Activated naive CD4-positive, alpha-beta T cell treated with Interleukin-2 at 50 U/mL for 16 hours (primary cell): ENCODE measurements at places on chromosomes 1 and 21.

DNA sequence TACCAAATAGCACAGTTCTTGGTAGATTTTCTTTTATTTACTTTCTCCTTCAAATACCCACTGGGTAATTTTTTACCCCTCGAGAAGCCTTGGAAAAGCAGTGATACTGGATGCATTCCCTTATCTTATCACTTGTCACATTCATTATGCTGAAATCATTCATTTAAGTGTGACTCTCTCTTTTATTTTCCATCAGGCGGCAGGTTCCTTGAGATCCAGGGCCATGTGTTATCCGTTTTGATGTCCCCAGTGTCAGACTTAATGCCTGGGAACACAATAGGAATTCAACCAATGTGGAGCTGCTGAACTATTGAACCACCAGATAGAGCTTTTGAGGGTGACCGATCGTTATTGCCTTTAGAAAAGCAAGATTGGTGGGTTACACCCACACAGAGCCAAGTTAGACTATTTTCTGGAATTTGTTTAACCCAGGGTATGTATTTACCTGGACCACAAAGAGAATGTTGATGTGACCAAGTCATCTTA lies 51.5 kb upstream of the ATP5PO start:
- DNase-seq, result no peak

- DNase-seq, result no peak
These were observed 484.2 kb downstream of the SIPA1L2 start for GRCh38 chr1:232145768-232146167.

DNA sequence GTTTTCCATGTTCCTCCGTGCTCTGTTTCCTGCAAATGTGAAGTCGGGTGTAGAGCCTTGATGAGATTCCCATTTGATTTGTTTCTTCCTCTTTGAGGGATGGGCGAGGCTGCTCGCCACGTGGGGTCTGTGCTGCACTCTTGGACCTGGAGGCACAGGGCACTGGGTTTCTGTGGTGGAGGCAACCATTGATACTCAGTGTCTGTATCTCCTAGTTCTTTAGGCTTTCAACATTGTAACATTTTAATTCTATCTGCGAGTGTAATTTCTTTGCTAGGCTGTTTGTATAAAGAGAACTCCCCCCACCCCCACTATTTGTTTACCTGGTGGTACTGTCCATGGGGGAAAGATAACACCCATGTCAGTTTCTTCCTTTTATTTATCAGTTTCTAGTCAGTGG lies 52.3 kb downstream of the GALNT2 start:
- no peak for DNase-seq

GRCh38 chr1:186798960-186799688 lies 29.6 kb upstream of the PLA2G4A start:
- no peak for DNase-seq
